ENCODE measurements at places on chromosomes 11 and 22. TPM values are rescaled to one million over a fixed set of nuclear protein-coding genes. Genes with fewer than 3 reads are reported as not detected.
A peak's percentile ranks its signal among the peaks of the same experiment; 100 is the strongest.

ME3 gene
- total RNA-seq = 49.6 TPM

DRICH1 gene
- not detected for total RNA-seq

INCENP gene
- 73.9 TPM for total RNA-seq

GRIK4 gene
- total RNA-seq = 0.68 TPM

OR4A16 gene
- not detected for total RNA-seq

PITPNM1 gene
- 32.8 TPM for total RNA-seq

KRTAP5-10 gene
- total RNA-seq = not detected

DNA sequence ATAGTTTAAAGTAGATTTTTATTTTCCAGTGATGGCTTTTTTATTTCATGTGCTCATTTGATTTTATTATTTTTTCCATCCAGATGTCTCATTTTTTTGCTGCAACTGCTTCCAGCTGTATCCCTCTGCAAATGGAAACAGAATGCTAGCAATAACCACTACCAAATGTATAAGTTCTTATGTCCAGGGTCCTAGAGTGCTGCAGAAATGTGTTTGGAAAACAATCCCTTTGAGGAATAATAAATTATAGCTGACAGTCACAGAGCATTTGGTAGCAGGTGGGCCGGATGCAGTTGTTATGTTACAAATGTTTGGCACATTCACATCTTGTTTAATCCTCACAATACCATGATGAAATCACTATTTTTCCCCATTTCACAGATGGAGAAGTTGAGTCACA lies 300.7 kb upstream of the PDGFD start:
- no peak overlapping the region for H3K4me3 ChIP-seq
- no peak overlapping the region for H3K27ac ChIP-seq
- no peaks in the 10 kb centered on the region for H3K36me3 ChIP-seq
- DNase-seq = no peak

DNA sequence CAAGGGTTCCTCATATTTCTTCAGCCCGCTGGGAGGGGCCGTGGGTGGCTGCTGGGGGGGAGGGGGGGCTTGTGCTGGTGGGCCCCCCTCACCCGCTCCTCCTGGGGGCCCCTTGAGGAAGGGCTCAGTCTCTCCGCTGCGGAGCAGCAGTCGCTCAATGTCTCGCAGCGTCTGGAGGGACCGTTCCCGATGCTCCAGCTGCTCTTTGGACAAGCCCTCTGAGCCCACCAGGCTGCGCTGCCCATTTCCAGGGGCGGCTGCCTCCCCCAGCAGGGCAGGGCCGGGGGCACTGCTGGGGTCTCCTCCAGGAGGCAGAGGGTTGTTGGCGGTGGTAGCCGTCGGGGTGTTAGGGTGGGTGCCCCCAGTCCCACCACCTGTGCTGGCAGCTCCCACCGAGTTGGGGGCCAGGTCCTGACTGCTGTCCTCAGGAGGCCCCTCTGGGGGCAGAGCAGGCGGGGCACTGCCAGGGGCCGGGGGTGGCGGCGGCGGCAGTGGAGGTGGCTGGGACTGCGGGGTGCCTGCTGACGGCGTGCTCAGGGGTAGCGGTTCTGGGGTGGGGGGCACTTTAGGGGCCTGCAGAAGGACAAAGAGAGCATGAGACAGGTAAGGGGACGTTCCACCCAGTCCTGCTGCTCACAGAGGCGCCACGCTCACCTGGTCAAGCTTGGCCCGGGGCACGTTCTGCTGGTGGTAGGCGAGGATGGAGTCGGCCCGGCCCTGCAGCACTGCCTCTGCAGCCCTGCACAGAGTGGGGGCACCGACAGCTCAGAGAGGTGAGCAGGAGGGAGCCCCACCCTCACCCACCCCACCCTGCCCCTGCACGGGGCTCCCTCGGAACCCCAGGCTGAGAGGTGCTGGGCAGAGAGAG lies 18.9 kb downstream of the CXCR5 start:
- H3K27ac ChIP-seq = no peak overlapping the region
- no peak overlapping the region for H3K4me3 ChIP-seq
- no peak for DNase-seq
- peaks cover 5% of the 10 kb centered on the region for H3K36me3 ChIP-seq

DNA sequence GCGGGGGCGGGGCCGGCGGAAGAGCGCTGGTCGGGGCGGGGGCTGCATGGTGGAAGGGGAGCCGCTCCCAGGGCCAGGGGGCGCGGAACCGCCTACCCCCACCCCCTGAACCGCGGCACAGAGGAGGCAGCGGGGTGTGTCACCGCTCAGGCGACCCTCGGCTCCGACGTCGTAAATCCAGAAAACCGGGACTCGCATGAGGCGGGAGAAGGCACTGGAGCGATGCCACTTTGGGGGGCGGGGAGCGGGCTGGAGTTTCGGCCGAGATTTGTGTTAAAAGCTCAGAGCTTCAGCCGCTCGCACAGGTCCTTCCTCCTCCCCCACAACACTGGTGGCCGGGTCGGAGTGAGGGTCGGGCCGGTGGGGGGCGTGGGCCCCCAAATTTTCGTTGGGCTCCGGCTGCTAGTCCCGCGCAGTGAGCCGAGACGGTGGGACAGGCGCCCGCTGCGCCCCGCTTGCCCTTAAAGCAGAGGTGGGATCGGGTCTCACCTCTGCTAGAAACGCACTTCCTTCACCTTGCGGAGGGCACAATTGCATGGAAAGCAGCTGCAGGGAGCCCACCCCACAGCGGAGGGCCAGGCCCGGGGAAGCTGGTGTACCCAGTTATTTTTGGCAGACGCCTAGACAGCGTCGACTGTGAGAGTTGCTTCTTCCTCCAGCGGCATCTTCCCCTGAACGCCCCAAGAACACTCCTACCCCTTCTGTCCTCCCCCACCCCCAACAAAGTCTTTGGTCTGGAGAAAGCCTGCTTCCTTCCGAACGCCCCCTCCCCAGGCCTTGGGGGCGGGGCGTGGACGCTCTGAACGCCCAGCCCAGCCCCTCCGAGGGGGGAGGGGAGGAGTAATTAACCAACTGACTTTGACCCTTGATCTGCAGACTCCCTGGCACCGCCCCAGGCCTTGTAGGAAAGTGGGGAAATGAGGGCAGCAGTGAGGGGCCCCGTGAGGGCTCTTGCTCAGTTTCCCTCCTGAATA lies 1.1 kb downstream of the OVOL1 start:
- H3K36me3 ChIP-seq = no peaks in the 10 kb centered on the region
- H3K4me3 ChIP-seq = peak overlapping the region; percentile 28
- H3K27me3 ChIP-seq = peaks cover 85% of the 10 kb centered on the region
- no peak overlapping the region for H3K27ac ChIP-seq
- DNase-seq = peak; percentile 51

GRCh38 chr22:36337365-36338130 lies 50.2 kb downstream of the MYH9 start:
- DNase-seq = no peak
- no peaks in the 10 kb centered on the region for H3K36me3 ChIP-seq
- no peaks in the 10 kb centered on the region for H3K27me3 ChIP-seq
- H3K4me1 ChIP-seq = peaks cover 38% of the 10 kb centered on the region
- H3K27ac ChIP-seq = no peak overlapping the region

DNA sequence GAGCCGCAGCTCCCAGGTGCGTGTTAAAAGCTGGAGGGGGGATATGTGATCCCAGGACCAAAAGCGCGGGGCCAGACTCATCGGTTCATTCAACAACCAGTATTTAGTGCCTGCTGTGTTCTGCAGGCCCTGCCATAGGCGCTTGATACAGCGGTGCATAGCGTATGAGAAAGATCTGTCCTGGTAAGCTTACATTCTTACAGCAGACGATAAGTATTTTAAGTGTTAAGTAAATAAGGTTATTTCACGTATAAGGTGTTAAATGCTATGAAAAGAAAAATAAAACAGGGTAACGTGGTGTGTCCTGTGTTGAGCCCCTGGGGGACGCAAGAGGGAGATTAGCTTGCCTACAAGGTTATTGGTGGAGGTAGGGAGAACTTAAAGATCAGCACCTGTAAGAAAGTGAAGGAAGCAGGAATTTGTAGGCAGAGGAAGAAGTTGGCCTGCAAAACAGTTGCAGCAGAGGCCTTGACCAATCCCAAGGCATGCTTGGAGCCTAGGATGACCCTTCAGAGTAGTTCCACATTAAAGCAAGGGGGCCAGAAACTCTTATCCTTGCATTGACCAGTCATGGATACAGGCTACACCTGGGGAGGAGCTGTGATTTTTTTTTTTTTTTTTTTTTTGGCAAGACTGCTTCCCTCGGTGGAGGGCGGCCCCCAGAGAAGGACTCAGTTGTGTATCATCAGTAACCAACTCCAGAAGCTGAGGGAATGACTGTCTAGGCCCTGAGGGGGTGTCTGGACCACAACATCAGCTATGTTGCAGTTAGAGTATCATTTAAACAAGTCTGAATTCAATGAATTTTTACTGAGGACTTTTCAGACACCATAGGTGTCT lies 487 bp upstream of the LIPT2 start:
- no peaks in the 10 kb centered on the region for H3K36me3 ChIP-seq
- DNase-seq = no peak
- peaks cover 12% of the 10 kb centered on the region for H3K4me1 ChIP-seq
- H3K27me3 ChIP-seq = no peaks in the 10 kb centered on the region
- peak overlapping the region; percentile 72 for H3K4me3 ChIP-seq

DNA sequence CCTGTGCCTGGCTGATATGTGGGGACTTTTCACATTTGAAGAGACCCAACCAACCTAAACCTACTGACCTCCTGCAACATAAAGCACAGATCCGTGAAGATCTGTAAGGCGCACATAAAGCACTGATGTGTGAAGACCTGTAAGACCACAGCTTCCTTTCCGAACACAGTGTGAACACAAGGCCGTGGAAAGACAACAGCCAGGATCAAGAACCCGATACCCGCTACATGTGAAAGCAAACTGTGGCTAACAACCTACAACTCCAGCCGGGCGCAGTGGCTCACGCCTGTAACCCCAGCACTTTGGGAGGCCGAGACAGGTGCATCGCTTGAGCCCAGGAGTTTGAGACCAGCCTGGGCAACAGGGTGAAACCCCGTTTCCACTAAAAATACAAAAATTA lies 17.6 kb upstream of the PPFIA1 start:
- no peaks in the 10 kb centered on the region for H3K27me3 ChIP-seq
- peaks cover 6% of the 10 kb centered on the region for H3K4me1 ChIP-seq
- no peaks in the 10 kb centered on the region for H3K36me3 ChIP-seq
- DNase-seq = no peak

- H3K27ac ChIP-seq = no peak overlapping the region
- no peaks in the 10 kb centered on the region for H3K36me3 ChIP-seq
- no peak overlapping the region for H3K4me3 ChIP-seq
- DNase-seq = peak; percentile 47
- no peaks in the 10 kb centered on the region for H3K27me3 ChIP-seq
These were observed 28.5 kb downstream of the MAFF start for GRCh38 chr22:38230108-38230825.

DNA sequence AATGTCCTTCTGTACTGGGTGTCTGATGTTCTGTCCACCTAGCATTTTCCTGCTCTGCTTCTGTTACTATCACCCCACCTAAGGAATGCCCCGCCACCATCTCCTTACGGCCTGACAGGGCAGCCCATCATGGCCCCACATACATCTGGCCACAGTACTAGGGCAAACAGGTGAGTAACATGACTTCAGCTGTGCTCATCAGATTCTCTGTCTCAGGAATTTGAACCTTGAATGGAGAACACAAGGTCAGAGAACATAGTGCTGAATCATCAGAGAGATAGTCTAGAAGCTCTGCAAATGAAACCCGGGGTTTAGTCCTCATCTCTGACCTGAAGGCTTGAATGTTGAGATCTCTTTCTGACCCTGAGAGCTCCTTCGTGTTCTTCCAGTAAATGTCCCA lies 32.4 kb downstream of the ZC3H12C start:
- peaks cover 3% of the 10 kb centered on the region for H3K27me3 ChIP-seq
- DNase-seq = no peak
- H3K4me3 ChIP-seq = no peak overlapping the region

DNA sequence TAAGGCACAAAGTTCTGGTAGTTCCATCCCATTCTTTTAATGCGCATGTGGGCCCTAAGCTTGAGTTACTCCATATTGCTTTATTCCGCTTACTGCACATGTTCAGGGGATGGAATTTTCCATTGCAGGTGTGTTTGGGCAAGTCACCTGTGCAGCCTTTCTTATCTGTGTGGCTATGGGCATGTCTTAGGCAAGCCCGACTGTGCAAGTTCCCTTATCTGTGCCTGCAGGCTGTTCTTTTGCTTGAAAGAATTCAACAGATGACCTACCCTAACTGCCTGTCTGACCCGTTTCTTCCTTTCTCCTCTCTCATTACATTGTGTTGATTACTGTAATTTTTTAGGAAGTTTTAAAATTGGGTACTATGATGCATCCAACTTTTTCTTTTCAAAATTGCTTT lies 363.6 kb downstream of the TTC28 start:
- H3K36me3 ChIP-seq = no peaks in the 10 kb centered on the region
- no peak for DNase-seq
- no peaks in the 10 kb centered on the region for H3K27me3 ChIP-seq
- H3K4me1 ChIP-seq = peaks cover 3% of the 10 kb centered on the region

GRCh38 chr11:2387266-2387987 lies 10.3 kb downstream of the CD81 start:
- H3K4me3 ChIP-seq = no peak overlapping the region
- no peaks in the 10 kb centered on the region for H3K36me3 ChIP-seq
- peaks cover 13% of the 10 kb centered on the region for H3K4me1 ChIP-seq
- H3K27ac ChIP-seq = peak overlapping the region; percentile 53
- H3K27me3 ChIP-seq = no peaks in the 10 kb centered on the region

DNA sequence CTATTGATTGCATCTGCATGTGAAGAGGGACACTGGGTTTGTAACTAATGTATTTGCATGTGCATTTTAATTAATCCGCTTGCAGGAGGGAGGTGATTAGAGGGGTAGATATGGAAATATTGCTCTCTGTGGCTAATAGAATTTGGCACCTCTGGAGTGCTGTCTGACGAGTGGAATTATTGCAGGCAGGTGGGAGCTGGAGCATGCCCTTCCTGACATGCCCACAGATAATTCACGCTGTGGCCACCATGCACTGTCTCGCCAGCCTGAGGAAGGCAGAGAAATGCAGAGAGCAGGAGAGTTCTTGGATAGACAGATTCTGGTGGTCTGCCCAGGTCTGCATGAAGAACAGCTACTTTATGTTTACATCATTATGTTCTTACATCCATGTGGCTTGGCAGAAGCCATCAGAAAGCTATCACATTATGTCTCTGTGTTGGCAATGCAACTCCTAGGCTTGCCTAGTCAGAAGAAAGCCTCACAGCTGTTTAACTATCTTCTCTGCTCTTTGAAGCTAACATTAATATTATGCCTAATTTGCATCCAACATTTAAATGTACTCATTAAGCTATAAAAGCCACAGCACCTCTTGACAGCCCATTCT lies 89.4 kb upstream of the DRD2 start:
- H3K27me3 ChIP-seq = no peaks in the 10 kb centered on the region
- H3K4me1 ChIP-seq = peaks cover 48% of the 10 kb centered on the region
- DNase-seq = no peak
- no peak overlapping the region for H3K27ac ChIP-seq
- H3K4me3 ChIP-seq = no peak overlapping the region

GRCh38 chr11:120657306-120658070 lies 145.9 kb downstream of the GRIK4 start:
- peaks cover 7% of the 10 kb centered on the region for H3K27me3 ChIP-seq
- peaks cover 5% of the 10 kb centered on the region for H3K4me1 ChIP-seq
- no peaks in the 10 kb centered on the region for H3K36me3 ChIP-seq
- no peak for DNase-seq

- H3K27me3 ChIP-seq = no peaks in the 10 kb centered on the region
- no peak overlapping the region for H3K4me3 ChIP-seq
- H3K36me3 ChIP-seq = no peaks in the 10 kb centered on the region
- H3K27ac ChIP-seq = no peak overlapping the region
- no peak for DNase-seq
These were observed 58.9 kb downstream of the GRAMD4 start for GRCh38 chr22:46678785-46679700.

All from neural progenitor cell (in vitro differentiated cells).